K562 (cell line): ENCODE measurements at places on chromosomes 4 and X.

DNA sequence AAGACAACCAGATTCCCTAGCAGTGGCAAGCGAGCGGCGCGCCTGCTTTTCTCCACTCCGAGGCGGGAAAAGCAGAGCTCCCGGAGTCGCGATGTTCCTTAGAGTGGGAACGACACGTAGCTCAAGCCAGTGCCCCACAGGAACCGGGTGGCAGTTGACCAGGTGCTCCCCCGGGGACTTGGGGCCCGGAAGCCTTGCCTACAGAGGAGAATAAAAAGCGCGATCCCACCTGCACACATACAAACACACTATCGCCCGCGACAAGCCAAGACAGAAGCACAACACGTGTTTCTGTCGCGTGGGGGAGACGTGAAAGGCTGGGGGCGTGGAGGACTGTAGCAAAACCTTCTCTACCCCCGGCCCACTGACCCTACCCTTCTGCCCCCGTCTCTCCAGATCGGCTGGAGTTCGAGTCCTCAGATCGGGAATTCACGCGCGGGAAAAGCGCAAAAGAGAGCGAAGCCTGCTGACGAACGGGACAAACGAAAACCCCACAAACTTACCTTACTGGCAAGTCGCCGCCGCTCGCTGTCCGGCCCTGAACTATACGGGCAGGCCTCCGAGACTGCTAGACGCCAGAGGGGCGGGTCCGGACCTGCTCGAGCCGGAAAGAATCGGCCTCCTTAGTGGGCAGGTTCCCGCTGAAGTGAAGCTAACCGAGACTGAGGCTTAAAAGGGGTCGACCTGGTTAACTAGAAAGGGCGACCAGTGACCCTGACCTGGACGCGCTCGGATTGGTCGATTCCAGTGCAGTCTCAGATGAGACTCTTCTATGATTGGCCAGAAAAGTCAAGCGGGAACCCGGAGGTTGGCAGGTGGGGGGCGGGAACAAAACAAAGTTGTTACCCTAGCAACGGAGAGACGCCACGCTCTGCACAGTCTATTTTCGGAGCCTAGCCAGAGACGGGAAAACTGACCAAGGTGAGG lies at the start of the genes DNAAF6 and NUP62CL:
Gene DNAAF6, plus strand, starts transcription at position 842 of the 927 bp plus-strand sequence. CDS start 6,265 bp downstream, outside the sequence.
Gene NUP62CL, minus strand, starts transcription at position 664 of the 927 bp plus-strand sequence. CDS start 31,287 bp downstream, outside the sequence.
- peaks cover 7% of the 10 kb centered on the region; the same call in 1 of the 3 replicates for H3K36me3 ChIP-seq
- H3K27me3 ChIP-seq = no peaks in the 10 kb centered on the region
- DNase-seq = peak; percentile 95
- H3K27ac ChIP-seq = peak within 1 kb of the TSS; percentile 85
- peaks cover 4% of the 10 kb centered on the region for H3K4me1 ChIP-seq

DNA sequence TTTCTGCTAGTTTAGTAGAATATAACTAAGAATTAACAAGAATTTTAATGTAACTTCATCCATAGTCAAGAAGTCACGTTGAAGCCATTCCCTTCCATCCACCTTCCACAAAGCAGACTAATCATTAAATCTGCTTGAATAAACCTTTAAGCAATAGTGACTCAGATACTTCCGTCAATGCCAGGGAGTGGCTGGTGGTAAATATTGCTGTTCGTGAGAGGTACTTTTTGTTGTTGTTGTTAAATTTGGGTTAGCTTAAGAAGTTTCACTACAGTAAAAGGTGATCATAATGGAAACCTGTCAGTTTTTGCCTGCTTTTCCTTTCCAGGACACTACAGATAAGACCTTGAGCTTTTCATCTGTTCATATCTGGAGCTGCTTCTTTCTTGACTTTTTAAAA lies 316.3 kb downstream of the TMA16 start:
- H3K36me3 ChIP-seq = no peaks in the 10 kb centered on the region
- H3K27ac ChIP-seq = no peak overlapping the region
- H3K4me1 ChIP-seq = no peaks in the 10 kb centered on the region
- DNase-seq = no peak
- no peaks in the 10 kb centered on the region for H3K27me3 ChIP-seq
- H3K4me3 ChIP-seq = no peak overlapping the region

- no peak for DNase-seq
- H3K36me3 ChIP-seq = no peaks in the 10 kb centered on the region
- no peaks in the 10 kb centered on the region for H3K27me3 ChIP-seq
- peaks cover 2% of the 10 kb centered on the region; the same call in 2 of the 3 replicates for H3K4me1 ChIP-seq
Observed at GRCh38 chrX:150688911-150689451, 4.2 kb upstream of the MTMR1 start.

- no peaks in the 10 kb centered on the region for H3K27me3 ChIP-seq
- no peak overlapping the region for H3K27ac ChIP-seq
- no peak overlapping the region for H3K4me3 ChIP-seq
- H3K36me3 ChIP-seq = no peaks in the 10 kb centered on the region
Observed at GRCh38 chr4:69471639-69472038, 24.1 kb downstream of the UGT2B4 start.

- no peaks in the 10 kb centered on the region for H3K36me3 ChIP-seq
- DNase-seq = no peak
- no peaks in the 10 kb centered on the region for H3K27me3 ChIP-seq
- no peak overlapping the region for H3K27ac ChIP-seq
Observed at GRCh38 chr4:173194157-173194556, 25.5 kb downstream of the GALNT7 start.

DNA sequence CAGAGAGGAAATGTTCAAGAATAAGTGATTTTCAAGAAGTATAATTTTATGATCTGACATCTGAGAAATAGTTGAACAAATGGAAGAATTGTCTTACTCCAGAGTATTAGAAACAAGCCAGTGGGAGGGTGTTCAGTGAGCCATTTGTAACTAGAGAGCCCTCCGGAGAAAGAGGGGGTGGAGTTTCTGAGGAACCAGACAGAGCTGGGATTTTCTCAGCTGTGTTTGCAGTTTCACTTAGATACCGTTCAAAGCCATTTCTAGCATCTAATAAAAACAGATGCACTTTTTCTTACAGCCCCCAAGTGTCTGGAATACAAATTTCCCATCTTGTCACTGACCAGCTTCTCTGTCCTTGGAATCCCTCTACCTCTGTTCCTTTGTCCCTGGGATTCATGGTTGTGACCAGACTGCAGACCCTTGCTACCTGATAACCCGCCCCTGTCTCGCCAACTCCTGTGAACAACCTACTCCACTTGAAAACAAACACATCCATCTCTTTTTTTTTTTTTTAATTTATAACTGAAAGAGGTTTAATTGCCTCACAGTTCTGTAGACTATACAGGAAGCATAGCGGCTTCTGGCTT lies 132.8 kb upstream of the KLF3 start:
- no peaks in the 10 kb centered on the region for H3K36me3 ChIP-seq
- DNase-seq = no peak
- H3K27me3 ChIP-seq = no peaks in the 10 kb centered on the region
- no peak overlapping the region for H3K27ac ChIP-seq

DNA sequence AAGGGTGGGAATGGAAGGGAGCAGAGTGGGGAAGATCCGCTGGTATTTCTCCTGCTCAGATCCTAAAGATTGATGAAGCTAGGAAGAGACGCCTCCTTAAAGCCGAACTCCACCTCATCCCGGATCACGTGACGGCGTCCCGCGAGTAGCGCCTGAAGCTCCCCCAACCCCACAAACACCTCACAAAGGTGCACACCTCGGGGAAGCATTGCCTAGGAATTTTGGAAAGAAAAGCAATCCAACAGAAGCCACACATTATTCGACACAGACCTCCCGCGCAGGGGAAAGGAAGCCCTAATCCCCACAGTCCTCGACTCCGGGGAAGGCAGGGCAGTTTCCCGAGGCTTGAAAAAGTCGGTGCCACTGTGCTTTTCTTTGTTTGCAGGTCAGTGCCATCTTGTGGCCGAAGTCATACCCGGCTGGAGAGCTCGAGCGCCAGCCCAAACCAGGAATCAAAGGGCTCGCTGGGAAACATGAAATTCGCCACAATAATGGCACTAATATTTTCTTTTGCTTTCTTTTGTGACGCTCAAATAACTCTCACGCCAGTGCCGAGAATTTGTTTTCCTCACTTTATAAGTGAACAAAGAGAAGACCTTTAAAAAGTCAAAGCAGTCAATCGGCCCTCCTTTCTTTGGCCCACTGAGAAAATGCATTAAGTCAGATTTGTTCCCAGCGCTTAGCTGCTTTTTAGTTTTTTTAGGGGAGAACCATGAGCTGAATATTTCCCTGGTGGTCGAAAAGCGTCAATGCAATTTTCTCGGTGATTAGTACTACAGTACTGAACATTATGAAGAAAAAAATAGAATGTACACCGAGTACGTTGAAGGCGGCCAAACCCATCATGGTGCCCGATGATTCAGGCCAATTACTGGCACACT lies at the start of gene NPY1R:
Gene NPY1R, minus strand, starts transcription at position 71 of the 881 bp plus-strand sequence. CDS start 6,042 bp downstream, outside the sequence.
- peak within 1 kb of the TSS; percentile 16 for H3K4me3 ChIP-seq
- no peaks in the 10 kb centered on the region; the same call in 1 of the 3 replicates for H3K4me1 ChIP-seq
- peak; percentile 70 for DNase-seq
- no peaks in the 10 kb centered on the region for H3K36me3 ChIP-seq
- H3K27ac ChIP-seq = no peak within 1 kb of the TSS

GRCh38 chrX:40996886-40997530 lies 88.2 kb upstream of the USP9X start:
- peak overlapping the region; percentile 17 for H3K27ac ChIP-seq
- no peaks in the 10 kb centered on the region for H3K36me3 ChIP-seq
- H3K27me3 ChIP-seq = no peaks in the 10 kb centered on the region
- H3K4me3 ChIP-seq = 0 out of 2 replicates have a peak overlapping the region, but pooled peaks have one; percentile 4

DNA sequence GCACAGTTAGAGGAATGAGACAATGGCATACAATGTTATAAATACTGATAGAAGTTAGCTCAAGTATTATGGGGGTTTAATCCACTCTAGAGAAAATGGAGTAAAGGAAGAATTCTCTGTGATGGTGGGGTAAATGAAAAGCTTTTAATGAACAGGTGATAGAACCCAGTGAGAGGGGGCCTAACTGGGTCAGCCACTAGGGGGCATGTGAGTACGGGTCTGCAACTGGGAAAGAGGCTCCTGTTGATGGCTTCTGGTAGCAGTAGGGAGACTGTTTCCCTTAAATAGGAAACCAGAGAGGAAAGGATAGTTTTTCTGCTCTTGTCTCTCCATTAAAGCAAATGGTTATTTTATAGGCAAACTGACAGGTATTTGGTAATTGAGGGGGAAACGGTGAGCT lies 132.8 kb upstream of the GPR101 start:
- H3K36me3 ChIP-seq = no peaks in the 10 kb centered on the region
- peak; percentile 22 for DNase-seq
- H3K4me3 ChIP-seq = no peak overlapping the region
- H3K27ac ChIP-seq = no peak overlapping the region
- no peaks in the 10 kb centered on the region for H3K27me3 ChIP-seq
- no peaks in the 10 kb centered on the region for H3K4me1 ChIP-seq

DNA sequence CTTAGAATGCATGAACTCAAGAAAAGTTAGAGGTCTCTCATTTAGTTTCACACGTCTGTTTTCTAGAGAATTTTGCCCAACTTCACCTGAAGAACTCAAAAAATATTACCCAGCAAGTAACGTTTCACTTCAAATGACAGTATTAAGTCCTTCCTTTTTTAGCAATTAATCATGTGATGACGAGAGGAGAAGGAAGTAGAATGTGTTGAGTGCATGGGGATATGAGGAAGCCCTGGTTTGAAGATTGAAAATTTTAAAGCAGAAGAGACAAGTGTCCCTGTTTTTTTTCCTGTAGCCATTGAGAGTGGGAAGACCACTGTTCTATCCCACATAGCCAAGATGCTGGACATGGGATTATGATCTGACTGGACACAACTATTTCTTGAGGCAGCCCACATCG lies 406.3 kb upstream of the CPEB2 start:
- H3K27ac ChIP-seq = no peak overlapping the region
- H3K4me1 ChIP-seq = no peaks in the 10 kb centered on the region
- H3K36me3 ChIP-seq = no peaks in the 10 kb centered on the region
- H3K4me3 ChIP-seq = no peak overlapping the region

DNA sequence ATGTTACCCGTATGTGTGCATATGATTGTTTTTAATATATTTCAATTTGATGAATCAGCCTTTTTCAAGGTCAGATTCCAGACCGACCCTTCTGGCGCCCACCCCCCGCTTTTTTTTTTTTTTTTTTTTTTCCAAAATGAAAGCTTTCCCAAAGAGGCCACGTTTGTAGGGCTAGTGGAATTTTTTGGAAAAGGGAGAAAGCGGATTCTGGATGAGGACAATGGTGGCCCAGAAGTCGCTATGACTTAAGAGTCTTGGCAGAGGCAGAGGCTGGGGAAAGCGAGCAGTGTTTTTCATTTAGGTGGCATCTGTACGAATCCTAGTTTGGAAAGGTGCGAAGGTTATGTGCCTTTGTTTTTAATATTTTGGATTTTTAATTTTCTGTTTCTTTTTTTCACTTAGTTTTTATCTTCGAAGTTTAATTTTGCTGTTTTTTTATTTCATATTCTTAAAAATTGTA lies 14.6 kb downstream of the NDUFB11 start:
- H3K27ac ChIP-seq = 0 out of 3 replicates have a peak overlapping the region, but pooled peaks have one; percentile 31
- DNase-seq = no peak
- no peaks in the 10 kb centered on the region for H3K27me3 ChIP-seq
- no peaks in the 10 kb centered on the region for H3K36me3 ChIP-seq
- H3K4me3 ChIP-seq = peak overlapping the region; percentile 62

DNA sequence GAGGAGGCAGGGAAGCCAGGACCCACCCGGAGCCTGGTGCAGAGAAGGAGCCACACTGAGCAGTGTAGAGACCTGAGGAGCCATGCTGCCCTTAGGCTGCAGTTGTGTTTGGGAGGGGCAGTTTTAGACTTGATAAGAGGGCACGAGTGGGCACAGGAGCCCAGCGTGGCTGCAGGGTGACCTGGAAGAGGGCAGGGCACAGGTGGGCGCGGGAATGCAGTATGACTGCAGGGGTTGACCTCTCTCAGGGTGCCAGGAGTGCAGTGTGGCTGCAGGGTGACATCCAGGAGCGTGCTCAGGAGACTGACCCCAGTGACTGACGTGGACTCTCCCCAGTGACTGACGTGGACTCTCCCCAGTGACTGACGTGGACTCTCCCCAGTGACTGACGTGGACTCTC lies 14.6 kb upstream of the WDR1 start:
- H3K4me1 ChIP-seq = no peaks in the 10 kb centered on the region; the same call in 1 of the 2 replicates
- no peak for DNase-seq
- H3K4me3 ChIP-seq = no peak overlapping the region
- no peaks in the 10 kb centered on the region for H3K36me3 ChIP-seq

DNA sequence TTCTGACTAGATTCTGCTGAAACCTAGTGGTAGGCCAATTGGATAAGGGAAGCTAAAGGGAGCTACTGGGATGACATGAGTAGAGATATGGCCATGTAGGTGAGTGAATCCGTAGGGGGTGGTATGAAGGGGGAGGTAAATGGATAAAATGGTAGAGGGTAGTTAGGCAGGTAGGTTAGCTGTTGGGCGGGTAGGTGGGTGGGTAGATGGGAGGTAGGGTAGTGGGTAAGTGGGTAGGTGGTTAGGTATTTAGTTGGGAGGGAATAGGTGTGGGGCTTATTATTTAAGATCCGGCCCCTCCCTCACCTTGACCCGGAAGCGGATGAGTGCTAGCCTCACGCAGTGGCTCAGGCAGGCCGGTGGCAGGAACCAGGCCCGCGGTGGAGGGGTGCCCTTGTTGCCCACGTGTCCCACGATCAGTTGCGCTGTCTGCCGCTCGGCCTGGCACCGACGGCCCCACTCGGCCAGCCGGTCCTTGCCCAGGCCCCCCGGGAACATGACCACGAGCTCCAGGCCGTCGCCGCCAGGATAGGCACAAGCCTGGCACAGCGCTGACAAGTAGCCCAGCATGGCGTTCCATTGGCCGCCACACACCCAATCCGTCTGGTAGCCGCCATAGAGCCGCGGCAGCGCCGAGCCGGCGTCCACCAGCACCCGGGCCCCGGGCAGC lies 725 bp downstream of the FAM120C start:
- H3K27ac ChIP-seq = peak overlapping the region; percentile 66
- peak; percentile 12 for DNase-seq
- H3K4me3 ChIP-seq = peak overlapping the region; percentile 56
- no peaks in the 10 kb centered on the region for H3K36me3 ChIP-seq
